Activated T-cell treated with anti-CD3 and anti-CD28 coated beads, Interleukin-2, amount 50 U/mL, for 1 hour (primary cell): ENCODE measurements at places on chromosomes 4 and X.

- no peak for DNase-seq
These were observed 119.3 kb upstream of the CLNK start for GRCh38 chr4:10803713-10804343.

DNA sequence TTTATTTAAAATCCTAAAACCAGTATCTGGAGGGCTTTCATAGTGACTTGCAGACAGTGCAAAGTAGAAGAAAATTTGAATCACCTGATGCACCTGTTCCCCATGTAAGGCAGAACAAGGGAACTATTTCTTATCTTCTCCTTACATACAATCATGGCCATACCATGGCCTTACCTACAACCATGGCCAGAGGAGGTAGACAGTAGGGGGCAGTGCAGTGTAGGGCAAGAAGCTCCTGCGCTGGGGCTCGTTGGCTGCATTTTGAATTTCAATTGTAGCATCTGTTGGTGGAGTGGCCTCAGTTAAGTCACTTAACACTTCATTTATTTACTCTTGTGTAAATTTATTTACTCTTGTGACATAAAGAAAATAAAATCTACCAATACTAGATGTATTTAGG lies 33.0 kb downstream of the GALNTL6 start:
- no peak for DNase-seq

GRCh38 chrX:3713937-3714434 lies 537 bp upstream of the PRKX start:
- no peak for DNase-seq

- DNase-seq = no peak
These were observed 254.7 kb upstream of the AR start for GRCh38 chrX:67289055-67289499.

DNA sequence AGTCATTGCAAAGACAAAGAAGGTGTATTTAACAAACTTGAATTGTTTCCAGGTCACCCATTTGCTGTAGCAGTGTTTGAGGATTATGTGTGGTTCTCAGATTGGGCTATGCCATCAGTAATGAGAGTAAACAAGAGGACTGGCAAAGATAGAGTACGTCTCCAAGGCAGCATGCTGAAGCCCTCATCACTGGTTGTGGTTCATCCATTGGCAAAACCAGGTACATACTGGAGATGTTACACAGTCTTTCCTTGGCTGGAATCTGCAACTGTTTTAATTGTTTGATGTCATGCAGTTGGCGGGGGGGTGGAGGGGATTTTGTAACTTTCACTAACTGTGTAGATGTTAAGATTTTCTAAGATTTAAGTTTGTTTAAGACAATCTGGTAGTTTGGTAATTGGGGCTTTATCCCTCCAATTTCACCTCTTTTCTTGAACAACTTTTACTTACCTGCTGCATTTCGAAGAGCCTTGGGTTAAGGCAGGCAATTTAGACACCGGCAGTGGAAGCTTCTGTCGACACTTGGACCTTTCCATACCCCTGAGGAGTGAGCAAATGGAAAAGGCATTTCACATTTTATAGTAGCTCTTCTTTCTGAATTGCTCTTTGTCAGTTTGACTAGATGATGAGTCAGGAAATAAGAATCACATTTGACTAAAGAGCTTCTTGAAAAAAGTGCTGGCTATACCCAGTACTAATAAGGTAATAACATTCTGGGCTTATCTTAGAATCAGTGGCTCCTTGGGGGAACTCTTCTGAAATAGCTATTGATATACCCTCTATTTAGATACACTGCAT lies 67.4 kb downstream of the EGF start:
- no peak for DNase-seq
